Activated naive CD8-positive, alpha-beta T cell treated with anti-CD3 and anti-CD28 coated beads for 36 hours (primary cell): ENCODE measurements at places on chromosomes 4 and X. TPM values are rescaled to one million over a fixed set of nuclear protein-coding genes. Genes with fewer than 3 reads are reported as not detected.

DNA sequence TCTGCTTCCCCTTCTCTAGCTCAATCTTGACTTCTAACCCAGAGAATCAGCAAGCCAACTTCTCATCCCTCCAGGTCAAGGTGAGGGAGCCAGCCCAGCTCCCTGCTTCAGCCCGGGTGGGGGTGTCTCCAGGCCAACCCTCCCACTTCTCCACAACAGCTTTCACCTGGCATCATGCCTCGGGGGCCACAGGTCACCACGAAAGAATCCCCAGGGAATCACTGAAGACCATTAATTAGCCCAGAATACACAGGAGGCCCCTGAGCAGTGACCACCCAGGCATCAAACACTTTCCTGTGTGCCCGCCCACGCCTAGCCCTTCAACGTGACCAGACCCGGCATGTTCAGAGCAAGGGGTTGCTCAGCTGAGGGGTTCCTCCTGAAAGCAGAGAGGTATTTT, 646.7 kb downstream of the BCOR start:
- DNase-seq = no peak
- peaks cover 3% of the 10 kb centered on the region for H3K36me3 ChIP-seq
- H3K4me1 ChIP-seq = peaks cover 24% of the 10 kb centered on the region
- H3K27me3 ChIP-seq = no peaks in the 10 kb centered on the region
- no peak overlapping the region for H3K4me3 ChIP-seq

Gene FGG
- not detected for total RNA-seq

GRCh38 chr4:2451821-2452785, 16.8 kb upstream of the RNF4 start:
- H3K27ac ChIP-seq = no peak overlapping the region
- no peaks in the 10 kb centered on the region for H3K27me3 ChIP-seq
- no peaks in the 10 kb centered on the region for H3K36me3 ChIP-seq
- no peak for DNase-seq
- no peak overlapping the region for H3K4me3 ChIP-seq
- no peaks in the 10 kb centered on the region for H3K4me1 ChIP-seq

Gene MAGEB5
- total RNA-seq = not detected

Gene REPS2
- total RNA-seq = not detected

Gene SRPX
- not detected for total RNA-seq

- H3K4me3 ChIP-seq = no peak overlapping the region
- no peak for DNase-seq
- peaks cover 74% of the 10 kb centered on the region for H3K27me3 ChIP-seq
- peaks cover 3% of the 10 kb centered on the region for H3K4me1 ChIP-seq
- no peak overlapping the region for H3K27ac ChIP-seq
Measured at GRCh38 chr4:3874525-3875110, 108.4 kb downstream of the ADRA2C start.

DNA sequence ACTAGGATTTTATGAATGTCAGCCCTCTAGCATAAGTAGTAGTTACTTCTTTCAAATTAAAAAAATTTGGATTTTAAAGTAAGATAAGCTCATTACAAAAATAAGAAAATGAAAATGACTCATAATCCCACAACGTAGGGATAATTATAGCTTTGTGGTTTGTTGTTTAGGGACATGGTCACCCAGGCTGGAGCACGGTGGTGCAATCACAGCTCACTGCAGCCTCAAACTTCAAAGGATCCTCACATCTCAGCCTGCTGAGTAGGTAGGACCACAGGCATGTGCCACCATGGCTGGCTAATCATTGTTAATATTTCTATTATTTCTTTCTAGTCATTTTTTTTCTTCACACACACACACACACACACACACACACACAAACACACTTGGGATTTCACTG, 57.6 kb downstream of the PLAC1 start:
- H3K36me3 ChIP-seq = peaks cover 5% of the 10 kb centered on the region
- H3K27me3 ChIP-seq = peaks cover 14% of the 10 kb centered on the region
- H3K4me1 ChIP-seq = peaks cover 12% of the 10 kb centered on the region
- no peak for DNase-seq
- H3K4me3 ChIP-seq = no peak overlapping the region
- H3K27ac ChIP-seq = no peak overlapping the region

- no peak overlapping the region for H3K4me3 ChIP-seq
- no peak for DNase-seq
- H3K27ac ChIP-seq = no peak overlapping the region
Measured at GRCh38 chrX:32937043-32937442, 274.3 kb downstream of the DMD start.

GRCh38 chr4:153969542-153969941, 180.7 kb upstream of the SFRP2 start:
- H3K4me3 ChIP-seq = no peak overlapping the region
- H3K27me3 ChIP-seq = no peaks in the 10 kb centered on the region
- H3K36me3 ChIP-seq = no peaks in the 10 kb centered on the region
- H3K4me1 ChIP-seq = no peaks in the 10 kb centered on the region
- no peak for DNase-seq
- H3K27ac ChIP-seq = no peak overlapping the region

DNA sequence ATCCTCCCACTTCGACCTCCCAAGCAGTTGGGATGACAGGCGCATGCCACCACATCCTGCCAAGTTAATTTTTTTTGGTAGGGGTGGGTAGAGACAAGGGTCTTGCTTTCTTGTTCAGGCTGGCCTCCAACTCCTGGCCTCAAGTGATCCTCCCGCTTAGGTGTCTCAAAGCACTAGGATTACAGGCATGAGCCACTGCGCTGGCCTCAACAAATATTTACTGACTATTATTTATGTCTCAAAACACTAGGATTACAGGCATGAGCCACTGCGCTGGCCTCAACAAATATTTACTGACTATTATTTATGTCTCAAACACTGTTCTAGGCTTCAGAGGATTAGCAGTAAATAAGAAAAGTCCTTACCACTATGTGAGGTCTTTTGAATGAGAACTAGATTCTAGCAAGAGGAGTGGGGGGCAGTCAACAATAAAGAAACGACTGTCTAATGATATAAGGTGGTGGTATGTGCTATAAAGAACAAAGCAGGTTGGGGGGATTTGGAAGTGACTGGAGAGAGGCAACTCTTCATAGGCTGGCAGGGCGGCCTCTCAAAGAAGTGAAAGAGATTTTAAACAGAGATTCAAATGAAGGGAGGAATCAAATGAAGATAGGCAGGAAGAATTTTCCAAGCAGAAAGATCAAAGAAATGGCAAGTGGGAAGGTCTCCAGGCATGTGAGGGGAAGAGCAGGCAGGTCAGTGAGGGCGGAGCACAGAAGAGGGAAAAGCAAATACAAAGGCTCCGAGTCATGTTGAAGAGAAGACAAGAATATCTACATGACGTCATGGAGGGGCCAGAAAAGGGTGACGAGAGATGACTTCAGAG, 12.7 kb upstream of the ACSL1 start:
- no peak overlapping the region for H3K27ac ChIP-seq
- H3K36me3 ChIP-seq = no peaks in the 10 kb centered on the region
- no peak overlapping the region for H3K4me3 ChIP-seq
- peaks cover 3% of the 10 kb centered on the region for H3K27me3 ChIP-seq

GRCh38 chr4:98491899-98492559, 166.4 kb downstream of the TSPAN5 start:
- H3K27me3 ChIP-seq = no peaks in the 10 kb centered on the region
- peaks cover 22% of the 10 kb centered on the region for H3K4me1 ChIP-seq
- H3K27ac ChIP-seq = no peak overlapping the region
- DNase-seq = no peak
- H3K36me3 ChIP-seq = no peaks in the 10 kb centered on the region
- no peak overlapping the region for H3K4me3 ChIP-seq

- peaks cover 13% of the 10 kb centered on the region for H3K4me1 ChIP-seq
- peaks cover 4% of the 10 kb centered on the region for H3K36me3 ChIP-seq
- peak; percentile 60 for DNase-seq
- no peaks in the 10 kb centered on the region for H3K27me3 ChIP-seq
Measured at GRCh38 chr4:26787461-26788340, 72.9 kb upstream of the STIM2 start.

DNA sequence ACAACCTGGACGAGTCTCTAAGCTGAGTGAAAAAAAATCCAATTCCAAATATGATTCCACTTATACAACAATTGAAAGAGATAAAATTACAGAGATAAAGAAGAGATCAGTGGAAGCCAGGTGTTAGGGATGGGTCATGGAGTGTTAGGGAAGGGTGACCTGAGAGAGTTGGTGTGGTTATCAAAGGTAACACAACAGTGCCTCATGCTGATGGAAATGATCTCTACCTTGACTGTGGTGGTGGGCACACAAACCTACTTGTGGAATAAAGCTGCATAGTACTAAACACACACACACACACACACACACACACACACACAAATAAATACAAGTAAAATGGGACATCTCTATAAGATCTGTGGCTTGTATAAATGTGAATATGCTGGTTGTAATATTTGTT, 26.0 kb downstream of the BEND2 start:
- no peak overlapping the region for H3K27ac ChIP-seq
- H3K4me1 ChIP-seq = no peaks in the 10 kb centered on the region
- no peak for DNase-seq
- H3K4me3 ChIP-seq = no peak overlapping the region
- H3K27me3 ChIP-seq = peaks cover 8% of the 10 kb centered on the region

GRCh38 chr4:24856586-24856985, 56.3 kb downstream of the CCDC149 start:
- H3K4me1 ChIP-seq = no peaks in the 10 kb centered on the region
- H3K27ac ChIP-seq = no peak overlapping the region
- no peaks in the 10 kb centered on the region for H3K36me3 ChIP-seq
- no peak overlapping the region for H3K4me3 ChIP-seq
- peaks cover 5% of the 10 kb centered on the region for H3K27me3 ChIP-seq

Gene NEXMIF
- 0.48 TPM for total RNA-seq

- no peak for DNase-seq
- H3K4me3 ChIP-seq = no peak overlapping the region
- H3K4me1 ChIP-seq = no peaks in the 10 kb centered on the region
- no peak overlapping the region for H3K27ac ChIP-seq
- no peaks in the 10 kb centered on the region for H3K36me3 ChIP-seq
Measured at GRCh38 chrX:93259029-93259428, 414.3 kb downstream of the NAP1L3 start.

- DNase-seq = no peak
- H3K27ac ChIP-seq = no peak overlapping the region
- no peaks in the 10 kb centered on the region for H3K36me3 ChIP-seq
Measured at GRCh38 chrX:134572816-134573682, 85.2 kb downstream of the PLAC1 start.

GRCh38 chr4:174069848-174070330, 213.6 kb downstream of the FBXO8 start:
- H3K36me3 ChIP-seq = no peaks in the 10 kb centered on the region
- no peak overlapping the region for H3K27ac ChIP-seq
- no peaks in the 10 kb centered on the region for H3K27me3 ChIP-seq
- no peak overlapping the region for H3K4me3 ChIP-seq
- no peaks in the 10 kb centered on the region for H3K4me1 ChIP-seq
- DNase-seq = no peak

- no peak overlapping the region for H3K27ac ChIP-seq
- H3K36me3 ChIP-seq = no peaks in the 10 kb centered on the region
- no peak overlapping the region for H3K4me3 ChIP-seq
- no peak for DNase-seq
Measured at GRCh38 chrX:19388064-19388679, 44.4 kb downstream of the PDHA1 start.

GRCh38 chrX:115214151-115214550, 19.7 kb downstream of the LRCH2 start:
- no peak overlapping the region for H3K4me3 ChIP-seq
- H3K36me3 ChIP-seq = no peaks in the 10 kb centered on the region
- no peak for DNase-seq

DNA sequence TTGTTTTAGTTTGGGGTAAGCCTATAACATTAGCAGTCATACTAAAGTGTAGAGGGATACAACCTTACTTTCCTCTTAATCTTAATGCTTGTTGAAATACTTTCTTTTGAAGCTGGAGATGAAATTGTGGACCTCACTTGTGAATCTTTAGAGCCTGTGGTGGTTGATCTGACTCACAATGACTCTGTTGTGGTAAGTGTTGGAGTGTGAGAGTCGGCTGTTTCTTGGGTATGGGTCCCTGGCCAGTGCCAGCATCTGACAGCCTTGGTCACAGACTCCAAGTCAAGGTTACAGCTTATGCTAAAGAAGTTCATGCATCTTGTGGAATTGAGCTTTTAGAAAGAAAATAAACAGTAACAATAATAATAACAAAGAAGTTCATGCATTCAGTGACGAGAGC, 31.6 kb downstream of the RNF4 start:
- H3K4me3 ChIP-seq = no peak overlapping the region
- H3K4me1 ChIP-seq = peaks cover 7% of the 10 kb centered on the region
- H3K27me3 ChIP-seq = no peaks in the 10 kb centered on the region

DNA sequence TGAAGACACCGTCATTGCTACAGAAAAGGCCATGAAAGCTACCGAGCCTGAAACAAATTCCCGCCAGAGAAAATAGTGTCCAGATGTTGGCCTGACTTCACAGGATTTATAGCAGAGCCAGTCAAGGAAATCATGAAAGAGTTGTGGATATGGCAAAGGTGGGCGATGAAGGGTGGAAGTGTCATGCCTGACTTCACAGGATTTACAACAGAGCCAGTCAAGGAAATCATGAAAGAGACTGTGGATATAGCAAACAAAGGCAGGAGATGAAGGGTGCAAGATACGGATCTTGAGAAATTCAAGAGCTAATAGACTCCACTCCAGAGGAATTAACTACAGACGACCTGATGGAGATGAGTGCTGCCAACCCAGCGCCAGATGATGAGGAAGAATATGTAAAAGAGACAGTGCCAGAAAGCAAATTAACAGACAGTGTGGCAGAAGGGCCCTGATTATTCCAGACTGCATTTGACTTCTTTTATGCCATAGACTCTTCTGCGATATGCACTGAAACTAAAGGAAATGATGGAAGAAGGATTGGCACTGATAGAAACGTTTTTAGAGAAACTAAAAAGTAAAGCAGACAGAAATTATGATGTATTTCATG, 17.2 kb downstream of the TRMT44 start:
- no peak for DNase-seq
- no peak overlapping the region for H3K27ac ChIP-seq
- H3K4me3 ChIP-seq = no peak overlapping the region
- H3K4me1 ChIP-seq = no peaks in the 10 kb centered on the region
- H3K36me3 ChIP-seq = peaks cover 8% of the 10 kb centered on the region
- H3K27me3 ChIP-seq = no peaks in the 10 kb centered on the region

GRCh38 chr4:118120120-118120760, 86.0 kb downstream of the NDST3 start:
- H3K27ac ChIP-seq = no peak overlapping the region
- H3K27me3 ChIP-seq = no peaks in the 10 kb centered on the region
- DNase-seq = no peak
- no peaks in the 10 kb centered on the region for H3K4me1 ChIP-seq
- no peak overlapping the region for H3K4me3 ChIP-seq
